GM20000 (cell line): ENCODE measurements at places on chromosomes 11 and 22.

DNA sequence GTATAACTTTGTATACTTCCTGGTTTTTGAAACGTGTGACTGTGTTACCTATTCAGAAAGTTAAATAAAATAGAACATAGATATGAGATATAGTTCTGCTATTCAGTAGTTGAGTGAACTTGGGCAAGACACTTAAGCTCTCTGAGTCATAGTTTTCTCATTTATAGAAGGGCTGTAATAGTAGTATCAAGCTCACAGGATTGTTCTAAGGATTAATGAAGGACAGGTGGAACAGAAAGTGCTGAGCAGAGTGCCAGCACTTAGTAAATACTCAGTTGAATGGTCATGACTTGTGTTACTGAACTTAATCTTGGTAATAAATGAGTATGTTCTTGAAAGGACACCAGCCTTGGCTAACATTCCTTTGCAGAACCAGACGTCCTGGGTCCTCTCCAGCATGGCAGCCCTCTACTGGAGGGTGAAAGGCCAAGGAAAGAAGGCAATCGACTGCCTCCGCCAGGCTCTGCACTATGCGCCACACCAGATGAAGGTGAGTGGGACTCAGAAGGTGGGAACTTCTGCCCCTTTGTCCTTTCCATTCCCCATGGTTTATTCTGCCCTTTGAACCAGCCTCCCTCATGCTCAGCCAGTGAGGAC, 131.2 kb downstream of the TTC17 start:
- no peak for DNase-seq

DNA sequence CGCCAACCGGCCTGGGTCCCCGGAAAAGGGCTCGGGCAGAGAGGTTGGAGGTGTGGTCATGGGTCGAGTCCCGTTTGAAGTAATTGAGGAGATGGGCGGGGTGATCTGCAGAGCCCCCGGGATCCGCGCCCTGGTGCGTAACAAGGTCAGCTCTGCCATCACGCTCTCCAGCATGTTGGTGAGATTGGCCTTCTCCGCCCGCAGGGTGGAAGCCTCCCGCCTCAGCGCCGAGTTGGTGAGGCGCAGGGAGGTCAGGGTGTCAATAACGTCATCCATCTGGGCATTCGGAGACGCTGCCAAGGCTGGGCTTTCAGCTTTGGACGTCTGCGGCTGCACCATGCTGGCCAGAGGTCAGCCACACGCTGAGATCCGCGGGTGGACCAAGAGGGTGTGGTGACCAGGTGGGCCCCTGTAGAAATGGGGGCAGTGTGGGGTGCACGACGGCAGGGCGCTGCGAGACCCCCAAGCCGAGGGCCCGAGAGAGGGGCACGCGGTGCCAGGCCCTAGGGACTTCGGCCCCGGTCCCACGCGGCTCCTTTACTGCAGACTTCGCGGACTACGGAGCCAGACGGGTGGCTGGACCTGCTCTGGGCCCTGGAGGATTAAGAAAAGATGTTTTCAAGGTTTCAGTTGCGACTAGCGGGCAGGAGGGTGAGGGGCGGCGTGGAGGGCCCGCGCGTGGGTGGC, 672 bp downstream of the RTL6 start:
- DNase-seq, result no peak

DNA sequence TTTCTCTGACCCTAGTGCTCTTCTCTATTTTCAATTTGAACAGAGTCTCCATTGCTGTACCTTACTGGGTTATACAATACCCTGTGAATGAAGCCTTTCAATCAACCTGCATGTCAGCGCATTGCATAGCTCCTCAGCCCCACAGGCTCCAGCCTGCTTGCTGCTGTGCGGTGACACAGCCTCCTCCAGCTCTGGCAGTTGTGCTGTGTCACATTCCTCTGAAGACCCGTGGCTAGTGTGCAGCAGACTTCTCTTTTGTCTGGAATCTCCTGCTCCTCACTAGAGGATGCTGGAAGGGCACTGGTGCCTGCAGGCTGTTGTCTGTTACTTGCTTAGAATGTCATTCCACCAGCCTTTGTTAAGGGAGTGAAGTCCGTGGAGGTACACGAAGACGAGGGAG, 390.1 kb upstream of the B3GAT1 start:
- no peak for DNase-seq

DNA sequence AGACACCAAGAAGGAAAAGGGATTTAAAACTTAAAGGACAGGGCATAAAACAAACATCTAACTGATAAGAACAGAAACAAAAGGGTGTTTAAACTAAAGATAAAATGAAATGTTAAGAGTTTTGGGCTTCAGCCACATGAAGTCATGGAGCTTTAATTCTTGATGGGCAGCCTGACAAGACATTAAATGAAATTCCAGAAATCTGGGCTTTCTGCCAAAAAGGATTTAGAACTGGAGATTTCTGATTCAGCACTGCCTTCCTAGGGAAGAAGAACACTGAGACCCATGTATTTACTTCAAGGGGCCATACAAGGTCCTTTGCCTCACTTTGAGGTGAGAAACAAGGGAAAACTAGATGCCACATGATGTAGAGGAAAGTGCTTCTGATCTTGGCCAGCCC, 355.9 kb upstream of the RAG2 start:
- DNase-seq, result no peak

GRCh38 chr11:103546236-103546635, 437.0 kb downstream of the DYNC2H1 start:
- no peak for DNase-seq

- no peak for DNase-seq
Observed at GRCh38 chr11:78395597-78395996, 22.0 kb downstream of the GAB2 start.

GRCh38 chr11:71443736-71444445, 4.3 kb downstream of the DHCR7 start:
- no peak for DNase-seq

DNA sequence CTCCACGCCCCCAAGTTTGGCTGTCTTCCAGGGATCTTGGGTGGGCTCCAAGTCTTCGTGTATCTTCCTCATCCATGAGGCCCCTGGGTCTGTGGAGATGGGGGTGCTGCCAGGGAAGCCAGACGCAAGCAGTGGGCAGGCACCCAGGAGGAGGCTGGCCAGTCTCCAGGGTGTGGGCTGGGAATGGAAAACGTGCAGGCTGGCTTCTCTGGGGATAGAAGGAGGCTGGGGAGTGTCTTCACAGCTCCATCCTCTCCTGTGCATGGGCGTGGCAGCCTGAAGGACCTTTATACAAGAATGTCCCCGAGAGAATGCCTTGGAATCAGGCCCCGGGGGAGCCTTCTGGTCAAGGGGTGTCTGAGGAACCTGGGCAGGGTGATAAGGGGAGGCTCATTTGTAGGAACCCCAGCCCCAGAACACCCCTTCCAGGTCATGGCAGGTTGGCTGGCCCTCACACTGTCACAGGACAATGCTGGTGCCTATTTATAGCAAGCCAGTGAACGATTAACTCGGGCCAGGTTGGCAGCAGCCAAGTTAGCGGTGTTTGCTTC, 14.0 kb downstream of the SGSM1 start:
- DNase-seq, result no peak

GRCh38 chr11:60810569-60810968, 25.4 kb downstream of the MS4A10 start:
- DNase-seq, result no peak
